ENCODE measurements at places on chromosomes 13 and 19. TPM values are rescaled to one million over a fixed set of nuclear protein-coding genes. Genes with fewer than 3 reads are reported as not detected.

GRCh38 chr13:51707461-51707860 is 96.5 kb downstream of the DHRS12 start:
- no peak for DNase-seq

DNA sequence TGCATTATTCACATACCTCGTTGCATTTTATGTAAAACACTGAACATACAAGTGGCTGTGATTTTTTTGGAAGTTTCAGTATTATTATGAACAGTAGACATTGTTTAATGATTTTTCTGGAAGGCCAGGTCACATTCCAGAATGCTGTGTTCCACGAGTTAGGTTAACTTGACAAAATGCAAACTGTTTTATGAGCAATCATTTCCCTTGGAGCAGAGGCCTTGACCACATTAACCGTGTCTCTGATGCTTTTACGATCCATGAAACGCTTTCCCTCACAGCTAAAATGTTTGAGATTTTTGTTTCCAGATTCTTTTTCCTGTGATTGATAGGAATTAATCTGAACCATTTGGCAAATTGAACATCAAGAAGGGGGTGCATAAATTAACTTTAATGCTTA is 57.8 kb downstream of the MBNL2 start:
- DNase-seq, result peak; percentile 69

- DNase-seq, result no peak
These were observed 66.9 kb downstream of the C13orf42 start for GRCh38 chr13:51044023-51044665.

DNA sequence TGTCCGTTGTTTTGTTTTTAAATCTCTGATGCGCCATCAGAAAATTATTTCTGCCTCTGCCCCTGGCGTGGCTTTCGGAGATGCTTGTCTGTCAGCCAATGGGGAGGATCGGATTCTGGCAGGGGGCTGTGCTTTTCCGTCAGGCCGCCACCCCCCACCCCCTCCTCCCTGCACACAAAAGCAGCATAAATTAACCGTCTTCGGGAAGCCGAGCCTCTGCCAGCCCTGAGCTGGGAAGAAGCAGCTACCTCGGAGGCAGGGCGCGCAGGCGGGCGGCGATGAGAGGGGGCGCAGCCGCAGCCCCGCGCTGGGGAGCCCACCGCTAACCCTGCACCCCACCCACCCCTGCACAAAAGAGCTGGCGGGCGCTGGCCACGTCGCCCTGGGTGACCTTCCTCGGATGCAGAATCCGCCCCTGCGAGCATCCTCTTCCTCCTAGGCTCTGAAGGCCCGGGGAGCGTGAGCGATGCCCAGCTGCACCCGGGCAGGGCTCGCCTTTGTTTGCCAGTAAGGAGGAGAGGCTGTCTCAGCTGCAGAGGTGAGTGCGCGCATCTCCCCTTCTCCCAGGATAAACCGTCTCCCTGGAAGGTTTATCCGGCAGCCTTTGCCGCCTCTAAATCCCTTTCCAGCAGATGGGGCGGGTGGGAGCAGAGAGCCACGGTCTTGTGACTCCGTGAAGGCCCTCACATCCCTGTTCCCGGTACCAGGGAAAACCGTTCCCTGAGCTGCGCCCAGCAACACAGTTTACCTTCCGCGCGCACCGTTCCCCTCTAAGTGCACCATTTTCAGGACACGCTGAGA is at the start of gene ATCAY:
TSS of gene ATCAY (plus strand) at position 215 of the 801 bp plus-strand sequence. CDS start 5,083 bp downstream, outside the sequence.
- no peak for DNase-seq

DNA sequence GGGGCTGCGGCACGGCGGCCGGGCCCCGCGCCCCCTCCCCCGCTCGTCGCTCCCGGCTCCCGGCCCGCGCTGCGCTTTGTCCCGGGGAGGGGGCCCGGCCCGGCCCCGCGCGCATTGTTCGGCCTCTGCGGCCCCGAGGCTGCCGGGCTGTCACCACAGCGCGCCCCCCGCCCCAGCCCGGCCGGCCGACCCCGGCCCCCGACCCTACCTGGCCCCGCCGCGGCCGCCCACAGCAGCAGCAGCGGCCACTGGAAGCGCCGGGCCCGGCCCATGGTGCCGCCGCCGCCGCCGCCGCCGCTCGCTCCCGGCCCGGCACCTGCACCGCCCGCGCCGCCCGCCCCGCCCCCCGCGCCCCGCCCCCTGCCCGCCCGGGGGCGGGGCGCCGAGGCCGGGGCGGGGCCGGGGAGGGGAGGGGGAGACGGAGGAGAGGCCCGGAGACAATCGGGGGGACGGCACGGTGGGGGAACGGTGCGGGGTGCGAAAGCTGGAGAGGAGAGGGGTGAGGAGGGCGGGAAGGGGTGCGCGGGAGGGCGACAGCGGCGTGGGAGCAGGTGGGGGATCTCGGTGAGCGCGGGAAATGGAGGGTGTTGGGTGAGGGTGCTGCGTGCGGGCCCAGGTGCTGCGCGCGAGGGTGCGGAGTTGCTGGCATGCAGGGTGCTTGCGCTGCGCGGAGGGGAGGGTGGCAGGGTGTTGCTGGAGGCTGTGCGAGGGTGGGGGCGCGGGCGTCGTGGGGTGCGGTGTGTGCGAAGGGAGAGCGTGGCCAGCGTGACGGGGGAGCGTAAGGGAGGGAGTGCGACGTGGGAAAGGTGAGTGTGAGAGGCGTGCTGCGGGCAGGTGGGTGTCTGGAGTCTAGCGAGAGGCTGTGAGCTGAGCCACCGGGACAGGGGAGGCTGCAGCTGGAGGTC is at the start of gene CADM4:
TSS of gene CADM4 (minus strand) at position 332 of the 905 bp plus-strand sequence. CDS start at position 272, 60 bp downstream.
- no peak for DNase-seq

The ZSCAN5C gene
- not detected for total RNA-seq

The PTPRH gene
- 0.13 TPM for total RNA-seq

Data from dermis microvascular lymphatic vessel endothelial cell (primary cell).